ENCODE measurements at places on chromosomes 7 and 10.
A peak's percentile ranks its signal among the peaks of the same experiment; 100 is the strongest.

- DNase-seq, result no peak
Observed at GRCh38 chr7:82599895-82600294, 156.3 kb upstream of the CACNA2D1 start.

DNA sequence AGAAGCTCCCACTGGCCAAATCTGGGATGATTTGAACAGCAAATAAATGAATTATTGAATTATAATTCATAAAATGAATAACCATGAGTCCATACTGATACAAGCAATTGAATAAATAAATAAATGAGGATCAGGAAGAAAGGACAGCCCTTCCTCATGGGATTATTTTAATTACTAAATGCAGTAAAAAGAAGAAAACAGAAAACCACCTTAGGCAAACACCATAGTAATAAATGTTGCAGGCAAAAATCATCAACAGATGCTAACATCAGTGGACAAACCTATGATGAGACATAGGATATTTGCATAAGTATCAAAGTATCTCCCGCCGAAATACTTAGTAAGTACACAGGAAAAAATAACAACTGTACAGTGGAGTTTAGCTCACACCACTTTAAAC is 33.2 kb downstream of the RAPGEF5 start:
- no peak for DNase-seq

GRCh38 chr10:24759672-24760071 is 36.0 kb upstream of the ARHGAP21 start:
- no peak for DNase-seq

DNA sequence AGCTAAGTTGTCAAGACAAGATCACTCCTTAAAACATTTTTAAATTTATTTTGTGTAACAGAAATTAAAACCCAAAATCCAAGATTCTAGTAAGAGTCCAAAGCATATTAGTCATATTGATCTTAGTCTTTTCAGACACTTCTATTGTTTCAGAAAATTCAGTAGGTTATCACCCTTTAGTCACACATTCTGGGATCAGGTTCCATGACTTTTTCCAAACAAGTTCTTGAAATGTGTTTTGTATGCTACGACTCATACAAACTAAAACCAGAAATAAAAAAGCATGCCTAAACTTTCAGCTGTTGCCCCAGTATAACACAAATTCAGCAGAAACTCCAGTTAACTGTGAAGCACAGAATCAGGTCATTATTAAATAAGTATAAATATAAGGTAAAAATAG is 10.7 kb downstream of the SEMA3D start:
- DNase-seq, result no peak

DNA sequence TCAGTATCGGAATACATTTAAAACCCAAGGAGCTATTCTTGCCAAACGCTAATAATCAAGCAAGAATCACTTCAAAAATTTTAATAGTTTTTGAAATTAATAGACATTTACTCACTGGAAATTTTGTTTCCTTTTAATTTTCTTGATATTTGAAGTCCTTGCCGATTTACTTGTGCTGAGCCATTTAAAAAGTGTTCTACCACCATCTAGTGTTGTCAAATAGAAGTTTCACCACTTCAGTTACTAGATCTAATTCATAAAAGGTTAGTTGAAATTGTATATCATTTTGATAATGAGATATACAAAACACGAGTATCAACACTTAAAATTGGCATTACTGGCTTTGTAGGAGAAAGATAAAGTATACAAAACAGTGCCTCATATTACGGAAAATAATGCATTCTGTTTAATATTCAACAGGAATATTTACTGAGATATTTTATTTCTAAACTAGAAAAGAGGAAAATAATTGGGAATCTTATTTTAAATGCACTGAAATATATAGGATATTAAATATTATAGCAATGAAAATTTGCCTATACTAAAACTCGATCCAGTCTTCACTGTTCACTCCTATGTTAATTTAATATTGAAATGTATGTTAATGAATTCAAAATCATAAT is 664.8 kb upstream of the SEMA3D start:
- DNase-seq, result no peak

- peak; percentile 84 for DNase-seq
Observed at GRCh38 chr10:46255801-46256747, 30.7 kb upstream of the ANTXRL start.
